ENCODE measurements at places on chromosomes 7 and 10.

GRCh38 chr7:74284781-74285259 is 4.4 kb upstream of the CLIP2 start:
- no peak for DNase-seq

GRCh38 chr7:111588065-111588433 is 25.8 kb upstream of the IMMP2L start:
- DNase-seq: no peak

- DNase-seq: no peak
Observed at GRCh38 chr10:4427532-4427931, 398.5 kb upstream of the AKR1E2 start.

DNA sequence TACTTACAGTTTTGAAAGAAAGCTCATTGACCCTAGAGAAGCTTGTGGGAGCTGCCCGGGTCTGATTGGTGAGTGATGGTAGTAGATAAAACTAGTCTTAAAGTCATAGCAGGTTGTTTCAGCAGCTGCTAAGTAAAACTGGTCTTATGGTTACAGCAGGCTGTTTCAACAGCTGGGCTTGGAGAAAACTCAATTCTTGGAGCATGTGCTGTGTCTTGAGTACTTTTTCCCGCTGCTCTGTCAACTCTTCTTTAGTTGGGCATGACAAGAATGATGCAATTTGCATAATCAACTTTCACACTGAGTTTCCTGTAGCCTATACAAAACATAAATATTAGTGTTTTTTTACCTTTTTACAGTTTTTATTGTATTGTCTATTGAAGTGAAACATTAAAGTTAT is 707.9 kb downstream of the AUTS2 start:
- DNase-seq: no peak
